ENCODE measurements at places on chromosomes 5 and 9.

GRCh38 chr5:163561339-163561738, 55.9 kb downstream of the MAT2B start:
- DNase-seq, result no peak

- DNase-seq, result no peak
These were observed 708.7 kb downstream of the CDH9 start for GRCh38 chr5:26329562-26330189.

- peak; percentile 79 for DNase-seq
These were observed 28.8 kb downstream of the MLLT3 start for GRCh38 chr9:20593537-20593936.

- peak; percentile 20 for DNase-seq
These were observed 439.1 kb upstream of the KIF2A start for GRCh38 chr5:61866930-61867329.

GRCh38 chr9:117286245-117286644, 128.6 kb downstream of the ASTN2 start:
- DNase-seq, result no peak

GRCh38 chr5:160133918-160134304, 14.7 kb upstream of the PWWP2A start:
- no peak for DNase-seq

DNA sequence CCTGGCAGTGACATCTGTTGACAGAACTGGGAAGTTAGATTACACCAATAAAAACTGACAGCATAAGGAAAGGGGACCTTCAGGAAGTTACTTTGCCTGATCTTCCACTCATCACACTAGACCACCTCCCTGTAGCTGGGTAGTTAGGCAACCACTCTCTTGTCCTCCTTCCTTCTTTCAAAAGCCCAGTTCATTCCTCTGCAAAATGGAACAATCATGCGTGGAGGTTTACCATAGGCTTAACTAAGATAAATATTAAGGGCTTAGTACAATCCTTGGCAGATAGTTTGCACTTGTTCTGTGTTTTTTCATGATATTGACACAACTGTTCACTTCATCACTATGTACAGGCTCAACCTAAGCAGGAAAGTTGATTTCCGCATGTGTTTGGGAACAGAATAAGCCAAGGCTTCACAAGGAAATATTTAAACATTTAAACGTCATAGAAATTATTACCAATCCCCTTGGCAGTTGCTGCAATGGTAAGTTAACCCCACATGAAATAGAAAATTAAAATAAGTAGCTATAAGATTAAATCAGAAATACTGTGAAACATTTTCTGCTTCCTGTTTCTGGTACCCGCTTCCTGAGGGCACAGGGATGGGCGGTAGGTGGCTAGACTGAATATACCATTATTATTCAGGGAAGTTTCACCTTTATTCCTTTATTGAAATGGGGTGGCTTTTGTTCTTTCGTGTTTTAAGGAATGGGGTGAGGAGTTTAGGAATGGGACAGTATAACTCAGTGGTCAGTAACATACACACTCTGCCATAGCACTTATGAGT, 9.9 kb upstream of the PTGER4 start:
- DNase-seq, result no peak

DNA sequence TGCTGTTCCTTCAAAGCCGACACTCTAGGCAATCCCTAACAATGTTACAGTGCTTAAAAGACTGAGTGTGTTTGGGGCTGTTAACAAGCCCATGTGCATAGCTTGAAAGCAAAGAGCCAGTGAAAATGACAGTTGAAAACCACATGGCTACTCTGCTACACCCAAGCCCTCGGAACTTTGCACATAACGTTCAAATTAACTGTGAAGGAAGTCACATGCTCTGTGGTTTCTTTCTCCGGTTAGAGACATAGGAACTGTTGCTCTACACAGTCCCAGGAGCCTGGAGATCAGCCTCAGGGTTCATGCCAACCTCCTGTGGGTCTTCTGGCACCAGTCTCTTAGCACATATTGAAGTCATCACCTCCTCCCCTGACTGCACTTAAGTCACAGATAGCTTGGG, 51.1 kb downstream of the C9orf152 start:
- DNase-seq, result peak; percentile 78

GRCh38 chr9:129124506-129125069, 13.4 kb downstream of the PTPA start:
- no peak for DNase-seq

- DNase-seq, result no peak
These were observed 41.6 kb upstream of the LCP2 start for GRCh38 chr5:170338933-170339779.

DNA sequence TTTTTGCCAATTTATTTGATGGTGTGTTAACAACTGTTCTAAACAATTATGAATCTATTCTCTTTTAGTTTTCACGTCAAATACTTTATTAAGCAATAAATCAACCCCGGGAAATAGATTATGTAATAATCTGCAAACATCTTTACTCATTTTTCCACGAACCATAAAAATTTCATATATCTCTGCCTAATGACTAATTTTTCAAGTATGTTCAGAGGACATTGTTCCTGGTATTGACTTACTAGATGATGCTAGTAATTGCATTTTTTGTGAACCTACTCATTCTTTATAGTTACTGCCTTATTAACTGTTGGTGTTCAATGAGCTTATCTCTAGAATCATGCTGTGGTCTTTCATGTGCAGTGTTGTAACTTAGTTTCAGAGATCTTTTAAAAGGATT, 41.0 kb upstream of the FBN2 start:
- peak; percentile 74 for DNase-seq

DNA sequence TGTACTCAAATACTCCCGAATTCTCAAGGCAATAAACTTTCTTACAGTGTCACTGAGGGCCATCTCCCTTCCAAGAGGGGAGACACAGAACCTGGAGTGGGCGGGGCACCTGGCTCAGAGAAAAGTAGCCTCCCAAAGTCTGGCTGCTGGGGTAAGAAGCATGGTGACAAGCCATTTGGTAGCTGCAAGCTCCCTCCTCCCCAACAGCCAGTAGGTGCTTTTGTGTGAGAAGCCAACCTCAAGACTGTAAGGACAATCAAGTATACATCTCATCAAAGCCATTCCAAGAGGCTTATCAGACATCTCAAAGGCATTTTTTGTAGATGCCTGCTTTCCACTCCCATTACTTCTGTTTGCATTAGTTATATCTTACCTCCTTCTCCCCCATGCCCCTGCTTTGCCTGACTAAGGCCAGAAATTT, 1.4 kb downstream of the DAB2 start:
- no peak for DNase-seq

GRCh38 chr5:133685402-133686018, 73.2 kb upstream of the FSTL4 start:
- no peak for DNase-seq

DNA sequence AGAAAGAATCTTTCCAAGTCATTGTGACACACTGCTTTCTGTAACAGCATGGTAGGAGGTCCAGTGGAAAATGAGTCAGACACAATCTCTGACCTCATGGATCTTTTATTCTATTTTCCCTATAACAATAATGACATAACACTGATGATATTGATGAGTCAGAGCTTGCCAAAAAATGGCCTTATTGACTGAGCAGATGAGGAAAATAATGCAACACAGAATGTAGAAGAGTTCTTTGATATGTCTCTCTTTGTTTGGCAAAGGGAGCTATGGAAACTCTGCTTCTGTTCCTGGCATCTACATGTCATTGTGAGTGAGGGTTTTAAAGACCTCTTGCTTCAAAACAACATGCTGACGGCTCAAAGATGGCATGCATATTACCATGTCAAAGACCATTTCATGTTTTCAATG, 443.1 kb upstream of the ZNF608 start:
- no peak for DNase-seq

DNA sequence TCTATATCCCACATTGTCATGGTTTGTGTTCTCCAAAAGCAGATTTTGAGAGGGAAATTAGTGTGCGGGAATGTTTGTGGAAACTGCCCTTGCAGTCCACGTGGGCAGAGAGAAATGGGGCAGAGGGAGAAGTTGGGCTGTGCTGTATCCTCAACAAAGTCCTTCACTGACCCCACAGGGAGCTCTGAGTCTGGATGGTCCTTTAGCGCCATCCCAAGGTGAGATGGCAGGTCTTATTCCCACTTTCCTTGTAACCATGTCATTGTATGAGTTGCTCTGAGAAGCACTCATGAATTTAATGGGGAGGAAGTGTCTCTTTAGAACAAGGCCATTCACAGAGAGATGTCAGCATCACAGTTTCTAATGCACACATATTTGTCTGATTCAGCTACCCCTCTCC, 127.1 kb downstream of the ANKRD18B start:
- DNase-seq, result no peak

DNA sequence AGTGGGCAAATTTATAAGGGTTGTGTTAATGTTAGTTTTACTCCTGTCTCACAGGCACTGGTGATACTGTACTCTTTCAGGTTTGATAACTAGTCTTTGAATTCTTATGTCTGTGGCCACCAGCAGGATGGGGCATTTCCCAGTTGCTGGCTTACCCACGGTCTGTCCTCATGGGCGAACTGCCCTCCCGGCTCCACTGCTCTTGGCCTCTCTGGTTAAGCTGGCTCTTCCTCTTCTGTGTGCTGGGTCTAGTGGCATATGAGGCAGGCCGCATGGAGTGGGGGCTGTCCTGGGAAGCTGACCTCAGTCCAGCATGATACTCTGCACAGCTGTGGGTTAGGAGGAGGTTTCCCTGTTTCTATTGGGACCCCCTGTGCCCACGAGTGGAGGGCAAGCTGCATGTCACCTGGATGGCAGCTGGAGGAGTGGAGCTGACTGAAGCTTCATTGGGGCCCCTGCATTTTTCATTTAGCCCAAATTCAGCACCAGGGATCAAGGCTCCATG, 19.5 kb downstream of the PHF2 start:
- DNase-seq, result no peak

DNA sequence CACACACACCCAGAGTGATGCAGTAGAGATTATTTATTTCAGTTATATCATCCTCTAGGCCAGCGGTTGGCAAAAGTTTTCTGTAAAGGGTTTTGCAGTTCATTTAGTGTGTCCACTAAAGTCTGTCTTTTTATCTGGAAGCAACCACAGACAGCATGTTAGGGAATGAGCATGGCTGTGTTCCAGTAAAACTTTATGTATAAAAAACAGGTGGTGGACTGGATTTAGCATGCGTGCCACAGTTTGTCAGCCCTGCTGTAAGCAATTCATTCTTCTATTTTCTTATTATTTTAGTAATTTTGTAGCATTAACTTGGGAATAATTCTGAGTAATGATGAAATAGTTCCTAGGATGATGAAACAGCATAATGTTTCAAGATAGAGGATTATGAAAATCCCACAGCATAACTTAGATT, 51.7 kb downstream of the CCNH start:
- DNase-seq, result peak; percentile 50

DNA sequence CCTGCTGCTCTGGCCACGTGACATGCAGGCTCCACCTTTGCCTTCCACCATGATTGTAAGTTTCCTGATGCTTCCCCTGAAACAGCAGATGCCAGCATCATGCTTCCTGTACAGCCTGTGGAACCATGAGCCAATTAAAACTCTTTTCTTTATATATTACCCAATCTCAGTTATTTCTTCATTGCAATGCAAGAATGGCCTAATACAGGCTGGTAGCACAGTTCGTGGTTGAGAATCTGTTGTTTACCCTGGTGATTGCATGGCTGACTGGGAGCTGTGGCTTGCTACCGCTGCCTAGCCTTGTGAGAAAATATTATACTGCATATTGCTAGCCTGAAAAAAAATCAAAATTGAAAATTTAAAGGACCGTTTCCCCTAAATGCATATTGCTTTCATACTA, 44.8 kb upstream of the PTPN3 start:
- DNase-seq, result no peak

DNA sequence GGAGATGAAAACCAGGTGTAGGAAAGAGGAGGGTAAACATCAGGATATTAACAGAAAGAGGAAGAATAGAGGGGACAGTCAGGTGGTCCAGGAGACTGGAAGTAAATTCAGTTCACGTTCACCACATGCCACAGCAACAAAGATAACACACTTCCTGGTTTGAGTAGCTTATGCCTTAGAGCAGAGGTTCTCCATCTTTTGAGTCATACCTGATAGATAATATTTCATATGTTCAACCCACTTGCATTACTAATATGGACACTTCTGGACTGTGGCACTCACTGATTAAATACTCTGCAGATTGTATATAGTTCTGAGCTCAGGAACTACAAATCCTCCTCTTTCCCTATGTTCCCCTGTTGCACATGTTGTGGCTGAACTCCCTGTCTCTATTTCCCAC, 179.9 kb upstream of the NR3C1 start:
- DNase-seq, result no peak

DNA sequence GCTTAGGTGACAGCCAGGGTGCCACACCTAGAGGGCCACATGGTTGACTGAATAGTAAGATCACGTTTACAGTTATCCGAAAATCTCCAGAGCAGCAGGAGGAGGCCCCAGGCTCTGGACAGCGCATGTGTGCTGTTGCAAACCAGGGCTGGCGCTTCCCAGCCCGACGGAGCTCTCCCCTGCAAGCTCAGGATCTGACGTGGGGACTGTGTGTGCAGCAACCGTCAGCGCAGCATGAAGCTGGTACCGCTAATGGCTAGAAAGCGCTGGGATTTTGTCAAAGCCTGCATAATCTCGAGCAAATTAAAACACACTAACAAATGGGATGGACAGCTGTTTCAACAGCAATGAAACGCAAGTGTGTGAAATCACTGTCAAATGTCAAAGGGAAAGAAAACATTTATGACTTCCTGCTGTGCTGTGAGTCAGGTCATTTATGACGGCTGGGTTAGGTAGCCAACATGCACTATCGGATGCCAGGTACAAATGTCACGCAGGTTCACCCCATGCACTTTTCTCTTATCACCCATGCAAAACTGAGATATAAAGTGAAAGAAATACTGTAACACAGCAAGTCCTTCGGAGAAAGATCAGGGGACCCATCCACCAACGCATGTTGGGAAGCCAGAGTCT, 7.5 kb downstream of the SURF4 start:
- peak; percentile 25 for DNase-seq

DNA sequence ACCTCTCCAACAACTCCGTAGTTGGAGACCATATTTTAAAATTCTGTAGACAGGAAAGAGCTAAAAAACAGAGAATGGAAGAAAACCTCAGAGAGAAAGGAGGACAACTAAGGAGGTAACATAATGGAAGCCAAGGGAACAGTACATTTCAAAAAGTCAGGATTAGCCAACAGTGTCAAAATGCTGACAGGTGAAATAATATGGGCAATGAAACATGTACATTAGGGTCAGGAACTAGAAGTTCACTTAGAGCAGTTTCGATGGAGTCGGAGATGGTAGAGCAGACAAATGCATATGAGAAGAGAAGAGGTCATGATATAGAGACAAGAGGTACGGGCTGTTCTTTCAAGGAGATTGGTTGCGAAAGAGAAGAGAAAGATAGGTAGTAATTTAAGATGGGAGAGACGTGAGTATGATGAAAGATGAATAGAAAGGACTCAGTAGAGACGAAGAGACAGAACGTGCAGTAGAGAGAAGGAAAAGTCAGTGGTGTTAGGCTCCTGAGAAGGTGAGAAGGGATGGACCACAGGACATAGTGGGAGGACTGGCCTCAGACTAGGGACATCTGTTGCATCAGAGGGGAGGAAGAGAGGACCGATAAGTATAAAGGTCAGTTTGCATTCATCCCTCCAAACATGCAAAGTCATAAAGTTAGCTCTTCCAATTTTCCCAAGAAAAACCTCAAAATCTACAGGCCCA, 25.6 kb downstream of the NRG2 start:
- no peak for DNase-seq
